ENCODE measurements at places on chromosomes 12 and 14.

GRCh38 chr12:106078358-106079010 lies 60.3 kb downstream of the NUAK1 start:
- no peak for DNase-seq

- DNase-seq: no peak
Measured at GRCh38 chr14:86129426-86129825, 599.5 kb downstream of the FLRT2 start.

- DNase-seq: no peak
Measured at GRCh38 chr12:108642269-108642870, 8.7 kb upstream of the SELPLG start.

DNA sequence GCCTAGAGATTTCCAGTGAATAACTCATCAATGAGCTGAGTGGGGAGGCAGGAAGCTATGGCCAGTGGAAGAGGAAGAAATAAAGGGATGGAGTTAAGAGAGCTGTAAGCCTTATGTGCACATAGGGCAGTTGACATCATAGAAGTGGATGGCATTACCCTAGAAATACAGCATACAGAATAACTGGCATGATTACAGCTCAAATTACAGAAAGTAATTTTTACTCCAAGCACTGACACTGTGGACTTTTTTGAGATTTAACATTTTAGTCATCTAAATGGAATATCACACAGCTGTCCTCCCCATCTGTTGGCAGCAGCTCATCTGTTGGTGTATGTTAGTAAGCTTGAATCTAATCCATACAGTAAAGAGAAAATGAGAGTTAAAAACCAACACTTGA lies 5.4 kb upstream of the IPO8 start:
- no peak for DNase-seq

DNA sequence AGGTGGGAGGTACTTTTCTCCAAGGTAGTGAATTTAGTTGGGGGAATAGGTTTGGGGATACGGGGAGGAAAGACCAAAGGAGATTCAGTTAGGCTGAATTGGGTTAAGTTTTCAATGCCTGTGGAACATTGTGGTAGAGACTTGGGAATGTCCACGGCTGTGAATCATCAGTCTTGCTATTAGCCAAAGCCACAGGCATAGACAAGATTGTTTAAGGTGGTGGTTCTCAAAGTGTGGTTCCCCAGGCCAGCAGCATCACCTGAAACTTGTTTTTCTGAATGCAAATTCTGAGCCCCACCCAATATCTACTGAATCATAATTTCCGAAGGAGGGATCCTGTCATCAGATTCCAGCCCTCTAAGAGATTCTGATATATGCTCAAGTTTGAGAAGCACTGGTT lies 316.2 kb downstream of the EGLN3 start:
- no peak for DNase-seq

DNA sequence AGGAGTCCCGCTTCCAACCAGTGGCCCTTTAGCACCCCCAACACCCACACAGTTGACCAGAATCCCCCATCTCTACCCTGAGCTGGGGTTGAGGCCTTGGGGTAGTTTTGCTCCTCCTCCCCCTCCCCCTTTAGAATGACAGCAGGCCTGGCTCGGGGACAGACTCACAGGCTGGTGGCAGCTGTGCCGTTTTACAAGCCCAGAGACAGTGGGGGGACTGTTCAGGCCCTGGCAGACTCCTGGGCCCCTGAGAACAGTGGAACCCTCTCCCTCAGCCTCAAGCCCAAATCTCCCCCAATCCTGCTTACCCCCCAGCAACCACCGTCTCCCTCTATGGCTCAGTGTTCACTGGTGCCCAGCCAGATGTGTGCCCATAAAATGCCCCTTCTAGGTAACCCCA lies 10.1 kb downstream of the TMEM119 start:
- no peak for DNase-seq

- no peak for DNase-seq
Measured at GRCh38 chr12:112891093-112892024, 15.4 kb upstream of the OAS1 start.

GRCh38 chr12:49046129-49046895 lies 14.3 kb downstream of the KMT2D start:
- DNase-seq: no peak

DNA sequence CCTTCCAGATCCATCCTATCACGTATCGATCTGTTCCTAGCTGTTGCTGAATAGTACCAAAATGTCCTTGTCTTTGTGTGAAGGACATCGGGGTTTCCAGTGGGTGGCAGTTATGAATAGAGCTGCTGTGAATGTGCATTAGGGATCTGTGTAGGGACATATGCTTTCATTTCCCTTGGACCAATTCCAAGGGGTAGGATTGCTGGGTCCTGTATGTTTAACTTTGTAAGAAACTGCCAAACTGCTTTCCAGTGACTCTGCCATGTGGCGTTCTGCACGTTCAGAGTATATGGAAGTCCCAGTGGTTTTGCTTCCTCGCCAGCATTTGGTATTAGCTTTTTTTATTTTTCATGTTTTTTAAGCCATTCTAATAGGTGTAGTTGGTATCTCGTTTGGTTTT lies 28.6 kb downstream of the PACS2 start:
- DNase-seq: no peak

DNA sequence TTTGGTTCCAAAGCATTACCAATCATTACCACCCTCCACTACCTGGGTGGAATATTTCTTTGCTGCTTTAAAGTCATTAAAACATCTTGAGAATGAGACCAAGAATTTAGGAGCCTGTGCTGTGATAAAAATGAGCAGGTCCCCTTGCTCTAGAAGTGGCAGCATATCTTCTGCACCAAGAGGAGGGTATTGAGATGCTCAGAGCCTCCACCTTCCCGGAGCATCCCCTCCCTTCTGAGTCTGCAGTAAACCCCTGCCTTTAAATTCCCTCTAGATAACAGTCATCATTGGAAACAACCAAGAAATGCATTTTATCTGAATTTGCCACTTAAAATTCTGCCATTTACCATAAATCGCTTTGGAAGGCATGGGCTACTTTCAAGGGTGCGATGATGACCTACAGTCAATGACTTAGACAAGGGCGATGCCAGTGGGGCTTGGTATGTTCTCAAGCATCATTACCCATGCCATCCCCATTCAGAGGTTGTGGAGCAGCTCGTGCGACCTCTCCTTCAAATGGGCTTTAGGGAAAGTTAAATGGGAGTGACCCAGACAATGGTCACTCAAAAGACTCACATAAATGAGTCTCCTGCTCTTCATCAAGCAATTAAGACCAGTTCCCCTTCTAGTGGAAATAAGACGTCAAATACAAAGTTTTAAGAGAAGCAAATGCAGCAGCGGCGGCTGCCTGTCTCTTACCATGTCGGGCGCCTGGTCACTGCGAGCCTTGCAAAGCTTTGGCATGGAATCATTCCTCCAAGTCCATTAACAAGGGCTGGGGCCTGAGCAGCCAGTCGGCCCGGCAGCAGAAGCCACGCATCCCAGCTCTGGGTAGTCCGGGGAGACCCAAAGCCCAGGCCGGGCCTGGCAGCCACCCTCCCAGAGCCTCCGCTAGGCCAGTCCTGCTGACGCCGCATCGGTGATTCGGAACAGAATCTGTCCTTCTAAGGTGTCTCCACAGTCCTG lies 334.5 kb downstream of the TMEM121 start:
- DNase-seq: no peak

- DNase-seq: peak; percentile 72
Measured at GRCh38 chr12:55940065-55940732, 9.2 kb downstream of the DGKA start.

DNA sequence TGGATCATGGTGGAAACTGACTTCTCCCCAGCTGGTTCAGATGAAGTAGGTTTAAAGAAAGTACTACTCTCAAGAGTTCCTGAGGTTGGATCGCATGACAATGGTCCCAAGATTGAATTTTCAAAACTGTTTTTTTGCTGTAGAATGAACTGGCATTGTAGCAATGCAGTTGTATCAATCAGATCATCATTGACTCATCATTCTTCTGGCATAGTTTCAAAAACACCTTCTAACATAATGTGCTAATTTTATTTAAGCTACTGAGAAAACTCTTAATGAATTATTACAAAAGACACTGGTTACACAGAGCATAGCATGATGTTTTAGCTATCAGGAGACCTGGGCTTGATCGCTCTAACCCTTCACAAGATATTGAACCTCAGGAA lies 384.5 kb upstream of the DCN start:
- no peak for DNase-seq

DNA sequence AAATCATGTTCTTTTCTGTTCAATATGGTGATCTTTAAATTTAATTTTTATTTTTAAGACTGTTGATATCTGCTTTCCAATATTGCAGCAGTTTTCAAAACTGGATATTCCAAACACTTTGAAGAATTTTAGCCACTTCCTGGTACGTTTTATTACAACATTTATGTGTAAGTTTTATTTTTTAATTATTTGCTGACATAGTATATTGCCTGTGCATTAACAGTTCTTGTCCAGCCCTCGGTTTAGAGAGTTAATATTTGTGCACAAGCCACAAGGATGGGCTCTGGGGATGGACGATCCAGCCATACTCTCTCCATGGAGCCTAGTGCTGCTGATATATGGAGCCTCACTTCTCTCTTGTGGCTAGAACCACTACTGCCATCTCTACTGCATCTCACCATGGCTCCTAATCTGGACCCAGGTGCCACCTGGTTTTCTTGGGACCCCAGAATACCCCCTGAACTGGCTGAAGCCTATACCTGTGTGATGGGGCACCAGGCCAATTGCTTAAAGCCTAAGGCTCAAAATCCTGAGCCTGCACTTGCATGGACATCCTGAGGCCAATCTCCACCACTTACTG lies 262.5 kb downstream of the RASSF9 start:
- no peak for DNase-seq

All from renal cortex interstitium (tissue), 15 donors.